ENCODE measurements at places on chromosomes 12 and 14. TPM values are rescaled to one million over a fixed set of nuclear protein-coding genes. Genes with fewer than 3 reads are reported as not detected.

The ASCL1 gene
- total RNA-seq, result not detected

GRCh38 chr12:49041881-49042484 is 18.6 kb downstream of the KMT2D start:
- no peak for DNase-seq
- H3K27ac ChIP-seq, result no peak overlapping the region
- no peak overlapping the region for H3K4me3 ChIP-seq
- H3K27me3 ChIP-seq, result no peaks in the 10 kb centered on the region
- no peaks in the 10 kb centered on the region for H3K4me1 ChIP-seq

The C12orf60 gene
- total RNA-seq, result 0.54 TPM

The GDF11 gene
- total RNA-seq, result 11.8 TPM

The KCNH3 gene
- 0.64 TPM for total RNA-seq

- no peak for DNase-seq
- no peaks in the 10 kb centered on the region for H3K4me1 ChIP-seq
- no peak overlapping the region for H3K27ac ChIP-seq
- no peaks in the 10 kb centered on the region for H3K27me3 ChIP-seq
Measured at GRCh38 chr14:98901511-98902205, 370.3 kb downstream of the BCL11B start.

DNA sequence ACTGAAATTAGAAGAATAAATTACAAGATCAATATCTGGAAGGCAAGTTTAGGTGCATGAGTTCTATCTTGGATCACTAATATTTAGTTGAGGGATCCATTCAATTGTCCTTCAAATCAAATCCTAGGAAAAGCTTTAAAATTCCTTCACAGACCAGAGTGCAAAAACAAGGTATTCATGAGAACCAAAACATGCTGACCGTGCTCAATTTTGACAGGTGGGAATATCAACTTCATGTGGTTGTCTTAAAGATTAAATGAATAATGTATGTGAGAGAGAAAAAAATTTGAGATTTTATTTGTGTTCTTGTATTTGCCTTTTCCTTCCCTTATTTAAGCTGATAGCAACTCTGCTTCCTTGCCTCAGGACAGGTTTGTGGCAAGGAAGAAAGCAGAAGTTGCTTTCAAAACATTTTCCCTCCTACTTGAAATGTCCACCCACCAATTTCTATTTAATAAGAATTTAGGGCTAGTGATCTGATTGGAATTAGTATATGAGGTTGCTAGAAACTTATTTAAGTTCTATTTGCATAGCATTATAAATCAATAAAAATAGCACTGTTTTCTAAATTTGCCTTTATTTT is 4.9 kb upstream of the PPP1R12A start:
- no peak for DNase-seq
- no peaks in the 10 kb centered on the region for H3K27me3 ChIP-seq
- peaks cover 7% of the 10 kb centered on the region for H3K4me1 ChIP-seq
- H3K27ac ChIP-seq, result no peak overlapping the region
- peaks cover 6% of the 10 kb centered on the region for H3K36me3 ChIP-seq
- H3K4me3 ChIP-seq, result no peak overlapping the region

The MYF5 gene
- not detected for total RNA-seq

The CEBPE gene
- not detected for total RNA-seq

DNA sequence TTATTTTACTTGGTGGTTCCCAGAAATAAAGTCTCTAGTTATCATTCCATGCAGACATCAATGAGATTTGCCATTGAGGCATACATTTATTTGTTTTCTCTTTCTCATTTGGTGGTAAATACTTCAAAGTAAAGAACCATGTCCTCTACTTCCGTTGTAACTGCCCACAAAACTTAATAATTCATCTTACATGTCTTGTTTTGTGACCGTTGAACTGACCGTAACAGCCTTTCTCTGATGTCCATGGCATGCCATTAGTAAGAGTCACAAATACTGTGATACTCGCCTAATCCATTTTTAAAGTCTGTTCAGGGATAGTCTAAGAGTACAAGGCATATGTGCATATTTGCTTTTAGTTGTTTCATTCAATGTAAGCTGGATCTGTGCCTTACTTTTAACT is 145.3 kb downstream of the ETV6 start:
- no peaks in the 10 kb centered on the region for H3K36me3 ChIP-seq
- H3K4me1 ChIP-seq, result peaks cover 5% of the 10 kb centered on the region
- no peaks in the 10 kb centered on the region for H3K27me3 ChIP-seq
- H3K27ac ChIP-seq, result no peak overlapping the region
- no peak for DNase-seq

DNA sequence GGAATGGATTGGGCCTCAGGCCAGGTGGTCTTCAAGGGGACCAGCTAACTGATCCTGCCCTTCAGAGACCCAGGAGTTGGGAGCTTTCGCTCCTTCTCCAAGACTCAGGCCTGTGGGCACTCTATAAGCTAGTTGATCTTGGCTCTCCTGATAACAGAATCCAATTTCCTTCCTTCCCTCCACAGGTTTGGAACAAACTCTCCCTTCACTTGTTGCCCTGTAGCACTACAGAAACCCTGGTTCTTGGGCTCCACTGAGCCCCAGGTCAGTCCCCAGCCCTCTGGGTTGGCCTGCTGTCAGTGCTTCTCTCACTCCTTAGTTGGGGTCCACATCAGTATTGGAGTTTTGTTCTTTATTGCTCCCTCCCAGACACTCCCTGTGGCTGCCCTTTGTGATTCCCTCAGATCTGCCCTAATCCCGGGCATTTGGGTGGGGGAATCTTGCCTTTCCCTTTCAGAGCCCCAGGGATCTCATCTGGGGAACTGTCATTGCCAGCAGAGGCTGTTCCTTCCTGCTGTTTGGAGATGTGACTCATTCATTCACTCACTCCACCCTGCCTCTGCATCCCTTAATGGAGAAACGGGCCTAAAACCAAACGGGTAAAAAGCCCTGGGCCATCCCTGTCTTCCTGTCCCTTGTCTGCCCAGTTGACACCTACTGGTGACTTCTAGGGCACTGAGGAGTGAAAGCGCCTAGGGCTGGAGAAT is 4.4 kb upstream of the GPD1 start:
- H3K36me3 ChIP-seq, result peaks cover 3% of the 10 kb centered on the region
- H3K27me3 ChIP-seq, result no peaks in the 10 kb centered on the region
- no peak overlapping the region for H3K27ac ChIP-seq
- H3K4me3 ChIP-seq, result no peak overlapping the region

The OTX2 gene
- total RNA-seq, result not detected

GRCh38 chr14:25055992-25056687 is 6.2 kb upstream of the STXBP6 start:
- H3K4me1 ChIP-seq, result no peaks in the 10 kb centered on the region
- H3K27ac ChIP-seq, result no peak overlapping the region
- no peaks in the 10 kb centered on the region for H3K36me3 ChIP-seq
- no peak for DNase-seq

DNA sequence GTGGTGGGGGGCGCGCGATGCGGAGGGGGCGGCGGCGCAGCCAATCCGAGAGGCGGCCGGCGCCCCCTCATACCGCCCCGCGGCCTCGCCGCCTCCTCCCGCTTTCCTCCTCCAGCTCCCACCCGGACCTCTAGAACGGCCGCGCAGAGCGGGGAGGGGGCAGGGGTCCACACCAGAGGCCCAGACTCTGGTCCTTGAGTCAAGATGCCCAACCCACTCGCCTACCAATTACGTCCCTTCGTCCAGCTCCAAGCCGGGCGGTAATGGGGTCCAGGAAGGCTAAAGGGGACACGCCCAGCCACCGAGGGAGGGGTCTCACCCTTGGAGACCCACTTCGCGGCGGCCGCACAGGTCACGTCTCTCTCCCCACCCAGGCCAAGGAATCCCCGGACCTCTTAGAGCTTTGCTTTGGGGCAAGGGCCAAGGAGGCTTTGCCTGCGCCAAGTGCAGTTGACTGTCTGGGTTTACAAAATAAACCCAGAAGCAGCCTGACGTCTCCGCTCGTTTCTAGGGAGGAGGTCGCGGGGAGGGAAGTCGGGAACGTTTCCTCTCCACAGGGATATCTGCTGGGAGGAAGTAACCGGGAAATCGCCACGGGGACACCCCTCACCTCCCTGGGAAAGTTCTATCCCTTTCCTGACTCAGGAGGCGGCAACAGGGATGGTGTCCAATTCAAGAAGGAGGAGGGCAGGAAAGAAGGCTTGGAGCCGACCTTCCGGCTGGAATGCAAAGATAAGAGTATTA is 394 bp upstream of the AMIGO2 start:
- H3K36me3 ChIP-seq, result no peaks in the 10 kb centered on the region
- H3K27me3 ChIP-seq, result peaks cover 2% of the 10 kb centered on the region
- peak overlapping the region; percentile 85 for H3K4me3 ChIP-seq
- peaks cover 38% of the 10 kb centered on the region for H3K4me1 ChIP-seq
- peak overlapping the region; percentile 86 for H3K27ac ChIP-seq

- no peak overlapping the region for H3K27ac ChIP-seq
- H3K36me3 ChIP-seq, result no peaks in the 10 kb centered on the region
- H3K27me3 ChIP-seq, result no peaks in the 10 kb centered on the region
- DNase-seq, result no peak
Measured at GRCh38 chr12:124588751-124589267, 21.4 kb upstream of the NCOR2 start.

The LHX5 gene
- not detected for total RNA-seq

The DIO2 gene
- total RNA-seq, result 0.05 TPM

The ANO4 gene
- not detected for total RNA-seq

The CLEC12A gene
- total RNA-seq, result not detected

The IGF1 gene
- total RNA-seq, result not detected
